ENCODE measurements at places on chromosomes 7 and 10.

DNA sequence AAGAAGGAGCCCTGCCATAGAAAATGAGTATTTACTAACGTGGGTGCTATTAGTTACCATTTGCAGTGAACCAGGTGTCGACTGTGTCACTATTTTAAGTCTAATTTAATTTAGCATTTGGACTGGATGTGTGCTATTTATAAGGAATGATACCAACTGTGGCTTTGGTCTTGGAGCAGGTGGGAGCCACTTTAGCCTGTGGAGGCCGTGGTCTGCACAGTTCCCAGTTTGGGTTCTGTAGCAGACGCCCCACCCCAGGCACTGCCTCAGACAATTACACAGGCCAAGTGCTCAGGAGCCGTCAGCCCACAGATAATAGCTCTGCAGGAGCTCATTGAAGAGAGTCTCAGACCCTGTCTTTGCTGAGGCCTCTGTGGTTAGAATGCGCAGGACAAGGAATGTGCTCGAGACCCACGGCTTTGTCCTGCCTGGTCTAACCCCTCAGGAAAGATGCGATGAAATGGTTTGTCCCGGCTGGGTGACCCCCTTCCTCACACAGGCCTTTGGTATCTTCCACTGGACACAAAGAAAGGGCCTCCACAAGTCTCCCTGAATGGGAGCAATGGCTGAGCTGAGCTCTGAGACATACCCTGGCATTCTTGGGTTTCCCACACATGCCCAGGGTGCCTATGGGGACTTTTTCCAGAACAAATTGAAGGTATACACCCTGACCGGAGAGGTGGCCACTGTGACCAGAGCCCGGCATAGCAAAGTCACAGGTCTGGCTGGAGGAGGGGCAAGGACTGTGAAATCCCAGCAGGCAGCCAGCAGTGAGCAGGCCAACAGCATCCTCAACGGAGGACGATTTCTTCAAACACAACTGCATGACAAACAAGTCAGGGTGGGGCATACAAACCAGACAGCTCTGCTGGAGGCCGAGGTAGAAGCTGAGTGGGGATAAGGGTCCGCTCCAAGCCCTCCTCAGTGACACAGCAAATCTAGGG, 251.2 kb downstream of the ARHGAP12 start:
- DNase-seq = no peak

DNA sequence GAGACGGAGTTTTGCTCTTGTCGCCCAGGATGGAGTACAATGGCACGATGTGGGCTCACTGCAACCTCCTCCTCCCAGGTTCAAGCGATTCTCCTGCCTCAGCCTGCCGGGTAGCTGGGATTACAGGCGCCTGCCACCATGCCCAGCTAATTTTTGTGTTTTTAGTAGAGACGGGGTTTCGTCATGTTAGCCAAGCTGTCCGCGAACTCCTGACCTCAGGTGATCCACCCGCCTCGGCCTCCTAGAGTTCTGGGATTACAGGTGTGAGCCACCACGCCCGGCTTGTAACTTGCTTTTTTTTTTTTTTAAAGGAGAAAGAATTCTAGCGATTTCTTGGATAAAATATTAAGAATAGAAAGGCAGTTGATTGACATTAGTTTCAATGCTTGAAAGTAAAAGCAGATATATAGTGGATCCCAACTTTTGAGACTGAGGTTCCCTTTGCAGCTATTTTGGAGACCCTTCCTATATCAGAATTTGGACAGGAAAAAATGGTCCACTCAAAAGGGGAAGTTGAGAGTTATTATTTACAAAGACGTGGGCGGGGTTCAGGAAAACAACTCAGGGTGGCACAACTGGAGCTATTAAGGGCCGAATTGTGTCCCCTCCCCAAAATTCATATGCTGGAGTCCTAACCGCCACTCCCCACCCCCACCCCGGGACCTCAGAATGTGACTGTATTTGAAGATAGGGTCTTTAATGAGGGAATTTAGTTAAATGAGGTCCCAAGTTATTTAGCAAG, 1.3 kb upstream of the ERCC6 start:
- no peak for DNase-seq

- DNase-seq = no peak
These were observed 724.7 kb upstream of the FZD8 start for GRCh38 chr10:36366843-36367242.

GRCh38 chr10:571688-572451, 117.6 kb downstream of the DIP2C start:
- DNase-seq = peak; percentile 43

DNA sequence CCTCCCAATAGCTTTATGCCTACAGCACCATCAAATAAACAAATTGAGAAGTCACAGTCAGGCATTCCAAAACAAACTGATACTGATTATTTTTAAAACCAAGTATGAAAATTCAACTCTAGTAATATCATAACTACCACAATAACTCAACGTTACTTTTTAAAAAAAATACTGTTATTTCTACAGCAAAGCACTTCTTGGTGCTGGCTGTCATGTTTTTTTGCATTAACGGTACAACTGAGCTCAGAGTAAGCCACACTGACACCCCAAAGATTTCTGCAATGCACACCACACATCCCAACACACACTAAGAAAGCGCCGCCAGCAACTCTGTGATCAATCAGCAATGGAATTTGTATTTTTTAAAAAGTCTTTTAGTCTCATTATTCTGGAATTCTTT, 113.6 kb downstream of the RNF32 start:
- no peak for DNase-seq

DNA sequence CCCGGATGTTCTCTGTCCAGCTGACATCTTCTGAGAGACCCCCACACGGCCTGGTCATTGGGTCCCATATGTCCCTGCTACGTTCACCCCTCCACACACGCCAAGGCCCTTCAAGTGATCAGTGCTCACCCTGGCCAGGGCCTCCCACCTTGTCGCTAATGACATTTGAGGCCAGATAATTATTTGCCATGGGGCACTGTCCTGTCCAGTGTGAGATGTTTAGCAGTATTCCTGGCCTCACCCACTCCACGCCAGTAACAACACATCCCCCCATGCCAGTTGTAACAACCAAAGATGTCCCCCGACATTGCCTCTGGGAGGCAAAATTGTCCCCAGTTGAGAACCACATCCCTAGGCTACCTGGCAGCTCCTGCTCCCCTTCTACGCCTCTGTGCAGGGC, 49.9 kb upstream of the NANOS1 start:
- no peak for DNase-seq

- DNase-seq = no peak
These were observed 30.4 kb downstream of the ZNF783 start for GRCh38 chr7:149292462-149292823.

- DNase-seq = no peak
These were observed 78.8 kb downstream of the COL13A1 start for GRCh38 chr10:69880301-69881081.

GRCh38 chr7:108581655-108582491, 12.2 kb downstream of the DNAJB9 start:
- DNase-seq = no peak

All from fibroblast of skin of back (primary cell).